Pancreas (tissue), 10 donors: ENCODE measurements at places on chromosomes 12 and 14. TPM values are rescaled to one million over a fixed set of nuclear protein-coding genes. Genes with fewer than 3 reads are reported as not detected.

NRIP2 gene
- total RNA-seq, result 0.23 TPM

HAL gene
- 0.08 TPM for total RNA-seq

CIROP gene
- total RNA-seq, result not detected

HOXC12 gene
- not detected for total RNA-seq

PPP1R1A gene
- 1.1 TPM for total RNA-seq

NGDN gene
- total RNA-seq, result 15.4 TPM

APOF gene
- not detected for total RNA-seq

GRCh38 chr14:65791191-65791981 lies 378.9 kb downstream of the FUT8 start:
- no peaks in the 10 kb centered on the region for H3K36me3 ChIP-seq
- no peak for DNase-seq
- H3K27ac ChIP-seq, result no peak overlapping the region
- H3K27me3 ChIP-seq, result no peaks in the 10 kb centered on the region
- no peak overlapping the region for H3K4me3 ChIP-seq
- no peaks in the 10 kb centered on the region for H3K4me1 ChIP-seq

GRCh38 chr14:69828354-69828753 lies 31.3 kb upstream of the SLC10A1 start:
- no peak for DNase-seq
- H3K36me3 ChIP-seq, result no peaks in the 10 kb centered on the region
- no peaks in the 10 kb centered on the region for H3K4me1 ChIP-seq
- H3K27me3 ChIP-seq, result no peaks in the 10 kb centered on the region
- no peak overlapping the region for H3K4me3 ChIP-seq
- no peak overlapping the region for H3K27ac ChIP-seq

- no peaks in the 10 kb centered on the region for H3K36me3 ChIP-seq
- H3K27ac ChIP-seq, result no peak overlapping the region
- no peak for DNase-seq
- no peaks in the 10 kb centered on the region for H3K4me1 ChIP-seq
- no peak overlapping the region for H3K4me3 ChIP-seq
- no peaks in the 10 kb centered on the region for H3K27me3 ChIP-seq
Observed at GRCh38 chr12:131507094-131507493, 203.8 kb upstream of the SFSWAP start.

DNA sequence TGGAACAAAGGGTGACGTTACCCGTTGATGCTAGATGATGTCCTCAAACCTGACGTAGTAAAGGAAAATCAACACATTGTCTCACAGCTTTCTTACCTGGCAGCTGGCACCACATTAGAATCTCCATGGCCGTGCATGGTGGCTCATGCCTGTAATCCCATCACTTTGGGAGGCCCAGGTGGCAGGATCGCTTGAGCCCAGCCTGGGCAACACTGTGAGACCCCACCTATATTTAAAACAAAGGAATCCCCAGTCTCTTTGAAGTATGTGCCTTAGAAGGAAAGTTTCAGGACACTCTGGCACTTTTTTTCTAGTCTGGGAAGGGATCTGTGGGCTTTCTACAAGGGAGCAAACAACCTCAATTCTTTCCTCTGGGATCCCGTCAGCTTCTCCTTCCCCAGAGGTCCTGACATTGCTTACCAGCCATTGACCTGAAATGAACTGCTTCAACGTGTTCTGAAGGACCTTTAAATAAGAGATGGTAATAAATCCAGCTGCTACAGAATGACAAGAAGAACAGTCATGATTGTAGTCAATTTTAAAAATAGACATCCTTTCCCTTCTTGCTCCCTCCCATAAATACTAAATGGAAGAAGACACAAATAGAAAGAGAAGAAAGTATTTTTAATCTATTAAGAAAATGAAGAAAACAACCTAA lies 33.7 kb upstream of the TTC7B start:
- DNase-seq, result no peak
- no peak overlapping the region for H3K4me3 ChIP-seq
- H3K4me1 ChIP-seq, result no peaks in the 10 kb centered on the region
- no peak overlapping the region for H3K27ac ChIP-seq
- H3K36me3 ChIP-seq, result no peaks in the 10 kb centered on the region

DNA sequence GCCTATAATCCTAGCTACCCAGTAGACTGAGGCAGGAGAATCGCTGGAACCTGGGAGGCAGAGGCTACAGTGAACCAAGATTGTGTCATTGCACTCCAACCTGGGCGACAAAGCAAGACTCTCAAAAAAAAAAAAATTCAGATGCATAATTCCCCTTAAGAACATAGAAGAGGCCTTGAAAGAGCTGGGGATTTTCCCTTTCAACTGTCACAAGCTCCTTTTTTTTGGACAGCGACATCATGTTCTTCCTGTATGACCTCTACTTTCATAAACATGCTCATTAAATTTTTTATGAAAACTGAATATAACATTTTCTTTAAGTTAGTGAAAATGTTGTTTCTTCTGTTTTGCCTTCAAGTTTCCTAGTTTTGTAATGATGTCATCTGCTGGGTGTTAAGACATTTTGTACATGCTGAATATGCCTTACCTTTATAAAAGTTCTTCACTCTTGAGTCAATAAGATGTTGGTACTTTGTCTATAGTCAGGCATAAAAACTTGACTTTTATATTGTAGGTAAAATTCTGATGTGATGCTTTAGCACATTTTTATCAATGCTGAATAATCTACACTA lies 76.0 kb downstream of the PTHLH start:
- H3K27me3 ChIP-seq, result no peaks in the 10 kb centered on the region
- H3K36me3 ChIP-seq, result no peaks in the 10 kb centered on the region
- H3K4me3 ChIP-seq, result no peak overlapping the region
- H3K27ac ChIP-seq, result no peak overlapping the region

GRCh38 chr14:83260751-83261150 lies 1727.1 kb upstream of the SEL1L start:
- H3K4me3 ChIP-seq, result no peak overlapping the region
- no peaks in the 10 kb centered on the region for H3K36me3 ChIP-seq
- no peak overlapping the region for H3K27ac ChIP-seq
- H3K4me1 ChIP-seq, result no peaks in the 10 kb centered on the region

DNA sequence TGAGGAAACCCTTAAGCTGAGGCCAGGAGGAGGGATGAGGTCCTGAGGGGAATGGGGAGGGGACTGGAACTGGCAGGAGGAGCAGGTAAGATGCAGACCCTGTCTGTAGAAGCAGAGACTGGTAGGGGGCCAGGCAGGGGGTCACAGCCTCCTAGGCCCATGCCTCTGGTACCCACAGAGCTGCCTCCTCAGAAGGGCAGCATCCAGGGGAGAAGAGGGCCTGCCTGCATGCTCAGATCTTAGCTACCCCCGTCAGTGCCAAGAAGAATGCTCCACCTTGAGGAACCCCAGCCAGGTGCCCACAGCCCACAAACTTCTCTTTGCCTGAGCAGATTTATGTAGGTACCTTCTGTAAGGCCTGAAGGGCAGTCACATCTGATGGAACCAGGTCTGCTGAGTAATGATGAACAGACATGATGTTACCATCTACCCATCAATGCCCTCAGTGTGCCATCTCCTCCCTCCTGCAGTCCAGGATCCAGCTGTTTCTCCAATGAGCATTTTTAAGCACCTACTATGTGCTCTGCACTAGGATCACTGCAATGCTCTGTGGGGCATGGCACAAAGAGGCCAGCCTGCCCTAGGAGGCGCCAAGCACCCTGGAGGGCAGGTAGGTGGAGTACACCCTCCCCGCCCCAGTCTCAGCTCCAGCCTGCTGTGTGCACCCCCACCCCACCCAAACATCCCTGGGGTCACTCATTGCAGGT lies 24.8 kb upstream of the ZFP36L1 start:
- DNase-seq, result no peak
- no peaks in the 10 kb centered on the region for H3K27me3 ChIP-seq
- H3K4me1 ChIP-seq, result peaks cover 26% of the 10 kb centered on the region
- H3K27ac ChIP-seq, result no peak overlapping the region

GRCh38 chr14:28467611-28468010 lies 299.0 kb upstream of the FOXG1 start:
- no peaks in the 10 kb centered on the region for H3K27me3 ChIP-seq
- no peak overlapping the region for H3K27ac ChIP-seq
- no peaks in the 10 kb centered on the region for H3K36me3 ChIP-seq
- H3K4me1 ChIP-seq, result no peaks in the 10 kb centered on the region

GRCh38 chr14:91368776-91369416 lies 48.7 kb downstream of the CCDC88C start:
- no peak for DNase-seq
- no peak overlapping the region for H3K27ac ChIP-seq
- H3K27me3 ChIP-seq, result no peaks in the 10 kb centered on the region
- H3K4me1 ChIP-seq, result peaks cover 34% of the 10 kb centered on the region
- no peaks in the 10 kb centered on the region for H3K36me3 ChIP-seq

DNA sequence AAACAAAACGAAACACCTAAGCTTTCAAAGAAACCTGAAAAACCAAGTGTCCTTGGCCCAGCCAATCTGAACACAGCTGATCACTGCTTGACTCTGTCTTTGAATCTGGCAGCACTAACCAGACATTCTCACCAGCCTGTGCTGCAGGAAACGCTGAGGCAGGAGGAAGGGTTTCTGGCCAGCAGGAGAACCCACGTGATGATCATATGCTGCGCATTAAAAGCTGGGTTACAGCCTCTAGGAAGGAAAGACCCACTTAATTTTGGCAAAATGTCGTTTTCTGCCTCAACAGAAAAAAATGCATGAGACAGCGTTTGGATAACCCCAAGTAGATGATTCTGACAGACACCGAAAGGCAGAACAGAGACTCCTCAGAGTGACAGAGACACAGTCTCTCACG lies 9.8 kb downstream of the APPL2 start:
- H3K27me3 ChIP-seq, result no peaks in the 10 kb centered on the region
- no peaks in the 10 kb centered on the region for H3K4me1 ChIP-seq
- no peak for DNase-seq
- peaks cover 10% of the 10 kb centered on the region for H3K36me3 ChIP-seq

DNA sequence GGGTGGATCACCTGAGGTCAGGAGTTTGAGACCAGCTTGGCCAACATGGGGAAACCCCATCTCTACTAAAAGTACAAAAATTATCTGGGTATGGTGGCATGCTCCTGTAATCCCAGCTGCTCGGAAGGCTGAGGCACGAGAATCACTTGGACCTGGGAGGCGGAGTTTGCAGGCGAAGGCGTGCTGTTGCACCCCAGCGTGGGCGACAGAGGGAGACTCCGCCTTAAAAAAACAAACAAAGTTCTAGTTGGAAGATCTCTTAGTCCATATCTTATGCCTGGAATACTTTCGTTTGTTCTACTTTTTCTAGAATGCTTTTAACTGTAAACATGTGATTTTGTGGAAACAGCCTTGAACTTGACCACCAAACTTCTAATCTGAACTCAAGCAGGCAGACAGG lies 38.7 kb downstream of the PPHLN1 start:
- no peaks in the 10 kb centered on the region for H3K36me3 ChIP-seq
- no peak for DNase-seq
- no peaks in the 10 kb centered on the region for H3K27me3 ChIP-seq
- no peaks in the 10 kb centered on the region for H3K4me1 ChIP-seq
- H3K4me3 ChIP-seq, result no peak overlapping the region

DNA sequence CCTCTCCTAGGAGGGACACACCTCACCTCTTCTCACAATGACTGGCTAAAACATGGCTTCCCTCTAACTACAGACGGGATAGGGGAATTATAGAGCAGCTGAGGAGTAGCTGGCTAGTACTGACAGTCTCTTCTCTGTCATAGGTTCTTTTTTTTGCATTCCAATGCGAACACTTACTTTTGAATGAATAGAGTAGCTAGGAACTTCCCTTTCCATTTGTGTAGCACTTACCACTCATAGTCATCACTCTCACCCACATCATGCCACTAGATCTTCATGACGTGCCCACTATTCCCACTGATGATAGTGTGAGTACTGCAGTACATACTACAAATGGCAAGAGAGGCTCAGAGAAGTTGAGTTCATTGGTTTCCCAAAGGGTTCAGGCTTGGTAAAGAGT lies 143.9 kb upstream of the HIF1A start:
- H3K4me1 ChIP-seq, result peaks cover 27% of the 10 kb centered on the region
- DNase-seq, result no peak
- no peaks in the 10 kb centered on the region for H3K27me3 ChIP-seq
- H3K36me3 ChIP-seq, result no peaks in the 10 kb centered on the region
- no peak overlapping the region for H3K27ac ChIP-seq

- peaks cover 7% of the 10 kb centered on the region for H3K4me1 ChIP-seq
- H3K27me3 ChIP-seq, result no peaks in the 10 kb centered on the region
- no peaks in the 10 kb centered on the region for H3K36me3 ChIP-seq
Observed at GRCh38 chr14:67623114-67623513, 3.4 kb downstream of the ARG2 start.

DNA sequence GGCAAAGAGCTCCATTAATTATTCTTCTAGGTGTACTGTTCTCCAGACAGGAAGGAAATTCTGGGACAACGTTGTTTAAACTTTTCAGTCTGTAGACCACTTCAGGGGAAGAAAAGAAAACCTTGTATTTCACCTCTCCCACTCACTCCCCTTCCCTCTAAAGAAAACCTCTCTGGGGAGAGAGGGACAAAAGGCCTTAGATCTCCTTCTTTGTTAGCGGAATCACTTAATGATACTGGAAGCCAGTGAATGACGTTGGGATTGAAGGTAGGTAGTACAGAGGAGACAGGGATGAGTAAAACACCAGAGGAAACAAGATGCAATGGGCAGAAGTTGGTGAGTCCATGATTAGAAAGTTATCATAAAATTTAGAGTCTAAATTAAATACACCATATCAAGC lies 38.7 kb upstream of the SGPP1 start:
- H3K27ac ChIP-seq, result no peak overlapping the region
- DNase-seq, result no peak
- no peaks in the 10 kb centered on the region for H3K4me1 ChIP-seq
- H3K36me3 ChIP-seq, result no peaks in the 10 kb centered on the region

GRCh38 chr12:10283027-10283426 lies 24.6 kb upstream of the KLRD1 start:
- no peaks in the 10 kb centered on the region for H3K36me3 ChIP-seq
- H3K4me3 ChIP-seq, result no peak overlapping the region
- DNase-seq, result no peak
- no peak overlapping the region for H3K27ac ChIP-seq

DNA sequence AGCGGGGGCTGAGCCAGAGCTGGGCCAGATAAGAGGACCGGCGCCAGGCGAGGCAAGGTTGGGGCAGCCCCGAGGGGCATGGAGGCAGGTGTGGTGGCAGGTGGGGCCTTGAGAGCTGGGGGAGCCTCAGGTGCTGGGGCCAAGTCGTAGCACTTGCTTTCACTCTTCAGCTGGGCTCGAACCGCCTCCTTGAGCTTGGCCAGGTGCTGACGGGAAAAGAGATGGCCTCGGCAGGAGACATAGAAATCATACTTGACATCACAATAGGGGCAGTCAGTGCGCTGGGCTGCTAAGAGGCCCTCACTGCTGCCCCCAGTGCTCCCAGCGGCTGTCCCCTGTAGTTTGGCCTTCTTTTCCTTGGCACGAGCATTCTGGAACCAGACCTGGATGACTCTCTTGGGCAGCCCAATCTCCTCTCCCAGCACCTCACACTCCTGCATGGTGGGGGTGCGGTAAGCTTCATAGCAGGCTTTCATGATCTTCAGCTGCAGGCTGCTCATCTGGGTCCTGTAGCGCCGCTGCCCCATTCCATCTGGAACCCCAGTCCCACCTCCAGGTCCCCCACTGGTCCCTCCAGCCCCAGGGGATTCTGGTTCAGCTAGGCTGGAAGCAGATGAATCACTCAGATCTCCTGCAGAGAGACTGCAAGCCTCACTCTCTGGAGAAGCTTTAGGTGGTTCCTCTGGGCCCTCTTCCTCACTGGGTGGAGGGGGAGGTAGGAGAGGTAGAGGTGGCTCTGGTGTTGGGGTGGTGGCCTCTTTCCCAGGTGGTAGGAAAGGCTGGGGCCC lies 28.1 kb downstream of the ZFHX2 start:
- H3K27me3 ChIP-seq, result no peaks in the 10 kb centered on the region
- no peak overlapping the region for H3K27ac ChIP-seq
- H3K4me3 ChIP-seq, result no peak overlapping the region
- DNase-seq, result no peak
- no peaks in the 10 kb centered on the region for H3K4me1 ChIP-seq
- H3K36me3 ChIP-seq, result no peaks in the 10 kb centered on the region
